Activated effector memory CD4-positive, alpha-beta T cell treated with Interleukin-2 at 50 U/mL for 16 hours (primary cell): ENCODE measurements at places on chromosomes 4 and X.

DNA sequence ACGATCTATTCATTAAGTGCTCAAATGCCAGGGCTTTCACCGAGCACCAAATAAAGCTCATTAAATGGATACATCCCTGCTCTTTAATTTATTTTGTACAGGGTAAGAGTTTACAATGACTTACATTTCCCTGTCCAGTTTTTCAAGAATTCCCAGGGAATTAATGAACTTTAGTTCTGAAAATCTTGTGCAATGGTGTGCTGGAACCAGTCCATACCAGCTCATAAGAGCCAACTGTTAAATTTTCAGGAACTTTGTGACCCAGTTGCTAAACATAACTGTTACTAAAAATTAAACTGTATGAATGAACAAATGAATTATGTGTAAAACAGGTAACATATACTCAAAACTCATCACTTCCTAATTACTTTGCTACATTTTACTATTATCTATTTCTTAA, 191.7 kb upstream of the RASGEF1B start:
- DNase-seq, result no peak

GRCh38 chr4:16225863-16226815, at the start of gene TAPT1:
Gene TAPT1 (minus strand): TSS chr4:16226471. CDS start chr4:16226457, 14 bp downstream.
- DNase-seq, result peak; percentile 64

- no peak for DNase-seq
Measured at GRCh38 chr4:115090483-115091075, 22.8 kb downstream of the NDST4 start.

DNA sequence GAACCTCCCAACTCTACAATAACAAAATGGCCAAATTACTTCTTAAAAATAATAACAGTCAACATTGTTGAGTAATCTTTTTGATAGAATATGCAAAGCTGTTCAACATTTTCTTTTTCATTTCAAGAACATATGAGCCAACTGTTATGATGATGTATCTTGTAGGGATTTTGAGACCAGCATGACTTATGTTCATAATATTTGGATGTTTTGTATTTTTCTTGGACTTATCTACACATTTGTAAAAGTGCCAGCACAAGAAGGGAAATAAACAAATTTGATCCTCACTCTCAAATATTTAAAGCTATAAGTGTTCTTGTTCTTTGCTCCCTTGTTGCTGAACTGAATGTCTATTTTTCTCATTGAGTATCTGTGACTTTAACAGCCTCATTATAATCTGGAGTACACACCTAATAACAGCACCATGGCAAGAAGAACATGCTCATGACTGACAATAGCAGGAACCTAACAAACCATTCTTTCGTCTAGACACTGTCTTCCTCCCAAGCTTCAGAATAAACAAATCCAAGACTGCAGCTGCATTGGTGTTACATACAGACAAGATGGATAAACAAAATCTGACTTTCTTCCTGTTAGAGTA, 1049.7 kb downstream of the FAT4 start:
- no peak for DNase-seq

- DNase-seq, result no peak
Measured at GRCh38 chr4:187451776-187452175, 543.8 kb upstream of the ZFP42 start.

GRCh38 chr4:154312246-154312645, 179.4 kb downstream of the DCHS2 start:
- no peak for DNase-seq

GRCh38 chr4:68250151-68250930, 4.8 kb upstream of the TMPRSS11B start:
- DNase-seq, result no peak

GRCh38 chr4:101419336-101420135, 72.2 kb upstream of the PPP3CA start:
- no peak for DNase-seq

DNA sequence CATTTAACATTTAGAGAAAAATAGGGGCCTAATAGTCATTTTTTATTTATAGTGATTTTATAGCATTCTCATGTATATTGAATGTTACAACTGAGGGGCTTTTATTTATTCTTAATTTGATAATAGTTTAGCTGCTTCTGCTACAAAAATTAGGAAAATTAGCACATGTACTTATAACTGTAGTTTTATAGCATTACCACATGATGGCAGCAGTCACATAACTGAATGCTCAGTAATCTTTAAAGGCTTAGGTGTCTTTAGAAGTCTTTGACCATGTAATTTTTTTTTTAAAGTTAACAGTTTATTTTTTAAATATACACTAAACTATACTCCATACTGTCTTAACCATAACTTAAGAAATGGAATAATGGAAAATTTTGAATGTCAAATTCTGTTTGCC, 136.6 kb downstream of the STAG2 start:
- no peak for DNase-seq

DNA sequence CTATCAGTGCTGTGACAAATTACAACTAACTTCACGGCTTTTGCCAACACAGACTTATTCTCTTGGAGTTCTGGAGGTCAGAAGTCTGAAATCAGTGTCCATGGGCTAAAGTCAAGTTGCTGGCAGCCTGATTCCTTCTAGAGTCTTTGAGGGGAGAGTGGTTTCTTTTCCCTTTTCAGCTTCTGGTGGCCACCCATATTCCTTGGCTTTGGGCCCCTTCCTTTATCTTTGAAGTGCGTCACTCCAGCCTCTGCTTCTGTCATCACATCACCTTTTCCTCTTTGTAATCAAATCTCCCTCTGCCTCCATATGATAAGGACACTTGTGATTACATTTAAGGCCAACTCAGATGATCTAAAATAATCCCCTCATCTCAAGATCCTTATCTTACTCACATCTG, 9.0 kb downstream of the FAM114A1 start:
- DNase-seq, result no peak

- peak; percentile 13 for DNase-seq
Measured at GRCh38 chr4:146243141-146243882, 29.0 kb downstream of the REELD1 start.

- no peak for DNase-seq
Measured at GRCh38 chr4:19888587-19888986, 363.1 kb upstream of the SLIT2 start.

GRCh38 chr4:100278567-100278966, 88.3 kb upstream of the DDIT4L start:
- no peak for DNase-seq

DNA sequence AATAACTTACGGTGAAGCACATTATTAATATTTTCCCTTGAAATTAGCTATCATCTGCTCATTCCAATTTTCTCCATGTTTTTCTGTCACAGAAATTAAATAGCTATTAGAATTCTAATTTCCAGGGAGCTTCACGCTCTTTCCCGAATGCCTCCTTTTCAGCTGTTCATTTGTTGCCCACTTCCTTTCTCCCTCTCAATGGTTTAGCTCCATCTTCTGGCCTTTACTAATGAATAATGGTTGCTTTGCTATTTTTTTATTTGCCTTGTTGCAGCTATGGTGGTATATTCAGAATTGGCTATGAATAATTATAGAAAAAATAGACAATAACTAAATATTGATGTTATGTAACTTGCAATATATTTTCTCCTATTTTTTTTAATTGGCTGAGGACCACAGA, 70.5 kb downstream of the GRIA2 start:
- DNase-seq, result no peak

- no peak for DNase-seq
Measured at GRCh38 chrX:11678158-11678557, 12.4 kb upstream of the ARHGAP6 start.

DNA sequence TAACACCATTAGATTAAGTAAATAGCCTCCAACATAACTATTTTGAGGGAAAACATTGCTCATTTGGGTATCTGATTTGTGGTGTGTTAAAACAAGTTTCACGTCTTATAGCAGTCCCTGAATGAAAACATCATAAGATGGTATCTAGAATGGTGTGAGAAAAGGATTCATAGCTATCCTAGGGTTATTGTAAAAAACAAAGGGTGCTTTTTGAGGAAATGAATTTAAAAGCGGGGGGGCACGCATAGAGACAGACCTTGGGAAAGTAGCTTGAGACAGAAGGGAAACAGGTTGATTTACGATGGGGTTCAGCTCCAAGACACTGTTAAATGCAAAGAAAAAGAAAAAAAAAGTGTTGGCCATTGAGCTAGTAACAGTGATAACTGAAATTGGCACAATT, 768 bp upstream of the CXCL10 start:
- no peak for DNase-seq

DNA sequence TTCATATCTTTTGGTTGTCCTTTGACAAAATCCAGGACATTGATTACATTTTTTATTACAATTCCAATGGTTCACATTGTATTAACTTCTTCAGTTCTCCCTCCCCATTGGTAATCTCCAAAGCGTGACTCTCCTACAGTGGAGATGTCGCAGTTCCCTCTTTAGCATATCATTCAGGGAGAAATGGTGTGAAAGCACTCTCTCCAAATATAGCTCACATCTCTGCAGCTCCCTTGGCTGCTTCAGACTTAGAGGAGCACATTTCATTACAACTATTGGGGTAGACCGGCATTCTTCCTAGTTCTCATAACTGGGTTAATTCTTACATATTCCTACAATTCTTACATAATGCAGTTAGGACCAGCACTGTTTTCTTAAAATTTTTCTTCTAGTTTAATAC, 25.3 kb downstream of the RNF150 start:
- DNase-seq, result no peak

GRCh38 chrX:151680805-151681204, 14.5 kb upstream of the PRRG3 start:
- DNase-seq, result peak; percentile 12

DNA sequence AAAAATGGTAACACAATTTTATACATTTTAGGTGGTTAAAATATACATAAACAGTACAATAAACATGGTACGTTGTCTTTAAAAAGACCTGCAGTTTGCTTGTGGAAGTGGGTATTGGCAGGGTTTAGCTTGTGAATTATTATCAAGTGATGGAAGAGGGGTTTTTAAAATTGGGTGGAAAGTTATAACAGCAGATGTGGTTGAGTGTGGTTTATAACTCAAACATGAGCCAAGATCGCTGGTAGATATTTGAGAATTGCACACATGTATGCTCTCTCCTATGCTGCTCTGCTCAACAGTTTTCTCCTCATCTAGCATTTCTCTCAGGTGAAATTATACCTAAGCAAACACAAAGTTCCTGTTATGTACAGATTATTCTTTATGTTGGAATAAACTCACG, 14.0 kb downstream of the EPGN start:
- DNase-seq, result no peak

DNA sequence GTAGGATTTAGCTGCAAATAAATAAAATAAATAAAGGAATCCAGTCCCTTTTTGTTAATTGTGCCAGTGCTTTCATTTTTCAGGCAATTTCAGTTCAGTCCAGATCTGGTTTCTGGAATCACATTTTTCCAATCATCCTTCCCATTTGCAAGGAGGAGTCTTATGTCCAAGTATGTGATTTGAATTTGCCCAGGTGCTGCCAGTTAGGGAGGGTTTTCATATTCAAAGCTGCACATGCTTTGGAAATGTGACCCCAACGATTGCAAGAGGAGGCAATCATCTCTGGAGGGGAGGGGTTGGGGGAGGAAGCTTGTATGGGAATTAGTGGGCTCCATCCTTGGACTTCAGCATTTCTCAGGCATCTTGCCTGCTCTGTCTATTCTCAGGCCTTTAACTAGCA, 4.4 kb downstream of the PLAC1 start:
- DNase-seq, result no peak

GRCh38 chrX:100731441-100732281, at the start of gene SYTL4:
Gene SYTL4 (minus strand): TSS chrX:100732121. CDS start chrX:100702037, 30,084 bp downstream.
- DNase-seq, result no peak

GRCh38 chrX:8726031-8726652, 5.8 kb downstream of the ANOS1 start:
- DNase-seq, result no peak

DNA sequence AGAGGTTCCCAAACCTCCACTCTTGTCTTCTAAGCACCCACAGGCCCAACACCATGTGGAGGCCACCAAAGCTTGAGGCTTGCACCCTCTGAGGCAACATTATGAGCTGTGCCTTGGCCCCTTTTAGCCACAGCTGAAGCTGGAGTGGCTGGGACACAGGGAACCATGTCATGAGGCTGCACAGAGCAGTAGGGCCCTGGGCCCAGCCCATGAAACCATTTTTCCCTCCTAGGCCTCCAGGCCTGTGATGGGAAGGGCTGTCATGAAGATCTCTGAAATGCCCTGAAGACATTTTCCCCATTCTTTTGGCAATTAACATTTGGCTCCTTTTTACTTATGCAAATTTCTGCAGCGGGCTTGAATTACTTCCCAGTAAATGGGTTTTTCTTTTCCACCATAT, 14.8 kb downstream of the RBMXL3 start:
- DNase-seq, result no peak

- no peak for DNase-seq
Measured at GRCh38 chr4:5662555-5662954, 45.8 kb downstream of the EVC2 start.

DNA sequence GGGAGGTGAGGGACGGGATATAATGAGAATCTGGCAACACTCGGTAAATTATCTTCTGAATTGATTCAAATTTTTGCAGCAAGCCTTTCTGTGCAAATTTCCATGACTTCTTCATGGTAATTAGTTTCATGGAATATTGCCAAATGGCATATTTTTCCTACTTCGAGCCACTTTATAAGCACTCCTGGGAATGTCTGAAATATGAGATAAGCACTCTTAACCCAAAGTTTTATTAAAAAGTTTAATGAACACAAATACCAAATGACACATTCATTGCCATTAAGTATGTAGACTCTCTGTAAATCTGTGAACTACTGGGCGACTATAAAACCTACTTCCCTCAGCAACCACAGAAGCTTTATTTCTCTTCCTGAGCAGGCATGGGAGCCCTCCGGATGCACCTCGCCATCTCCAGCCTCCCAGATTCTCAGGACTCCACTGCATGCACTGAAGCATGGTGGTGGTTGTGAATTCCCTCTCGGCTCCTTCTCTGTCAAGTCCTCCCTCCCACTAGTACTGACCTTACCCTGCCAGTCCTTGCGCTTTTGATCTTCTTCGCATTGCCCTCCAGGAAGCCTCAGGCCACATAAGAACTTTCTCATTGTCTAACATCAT, 154.4 kb upstream of the RPL34 start:
- no peak for DNase-seq

- no peak for DNase-seq
Measured at GRCh38 chr4:169293343-169294176, 22.8 kb upstream of the SH3RF1 start.

- no peak for DNase-seq
Measured at GRCh38 chr4:2734612-2735011, 21.5 kb downstream of the TNIP2 start.

- no peak for DNase-seq
Measured at GRCh38 chrX:87425618-87426017, 92.0 kb upstream of the KLHL4 start.

DNA sequence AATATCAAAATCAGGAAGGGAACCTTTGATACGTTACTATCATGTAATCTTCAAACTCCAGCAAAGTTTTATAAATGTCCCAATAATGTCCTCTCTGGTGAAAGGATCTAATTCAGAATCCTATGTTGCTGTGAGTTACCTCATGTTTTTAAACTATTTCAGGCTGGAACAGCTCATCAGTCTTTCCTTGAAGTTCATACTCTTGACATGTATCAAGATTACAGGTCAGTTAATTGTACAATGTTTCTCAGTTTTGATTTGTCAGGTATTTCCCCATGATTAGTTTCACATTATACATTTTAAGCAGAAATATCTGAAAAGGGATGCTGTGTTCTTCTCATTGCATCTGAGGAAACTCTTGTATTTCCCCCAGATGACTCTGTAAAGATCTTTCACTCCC, 136.5 kb upstream of the HS3ST1 start:
- no peak for DNase-seq
